M059J (cell line): ENCODE measurements at places on chromosomes 1 and 21.

DNA sequence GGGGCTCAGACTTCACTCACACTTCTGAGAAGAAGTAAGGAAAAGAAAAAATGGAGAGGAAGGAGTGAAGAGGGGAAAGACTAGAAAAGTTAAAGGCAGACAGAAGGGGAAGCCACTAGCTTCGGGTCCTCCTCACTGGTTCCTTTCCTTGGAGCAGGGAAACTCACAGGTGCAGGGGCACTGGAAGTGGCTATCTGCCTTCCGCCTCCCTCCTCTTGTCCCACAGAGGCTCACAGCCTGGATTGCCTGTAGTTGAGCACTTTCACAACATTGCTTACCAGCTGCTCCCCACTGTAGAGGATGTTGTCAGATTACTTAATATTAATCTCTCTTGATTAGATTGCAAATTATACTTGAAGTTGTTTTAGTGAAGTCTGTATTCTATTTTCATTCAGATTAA is 21.6 kb upstream of the ABCA4 start:
- DNase-seq, result no peak

GRCh38 chr1:211829343-211830054 is 1.1 kb downstream of the LPGAT1 start:
- peak; percentile 39 for DNase-seq

DNA sequence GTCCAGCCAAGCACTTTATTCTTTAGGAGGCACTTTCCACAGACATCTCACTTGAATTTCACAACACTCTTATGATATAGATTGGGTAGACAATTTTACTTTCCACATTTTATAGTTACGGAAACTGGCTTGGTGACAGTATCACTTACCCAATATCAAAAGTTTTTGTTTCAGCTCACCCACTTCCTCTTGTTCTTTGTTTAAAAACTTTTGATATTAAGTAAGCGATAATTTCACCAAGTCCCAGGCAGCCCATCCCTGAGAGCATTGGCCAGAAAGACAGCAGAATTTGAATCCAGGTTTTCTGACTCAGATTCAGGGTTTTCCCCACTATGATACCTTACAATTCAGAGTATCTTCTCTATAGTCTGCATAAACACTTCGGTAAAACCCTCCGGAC is 60.0 kb downstream of the LRIG2 start:
- no peak for DNase-seq

- peak; percentile 61 for DNase-seq
Observed at GRCh38 chr1:245067257-245067656, 87.5 kb upstream of the KIF26B start.

DNA sequence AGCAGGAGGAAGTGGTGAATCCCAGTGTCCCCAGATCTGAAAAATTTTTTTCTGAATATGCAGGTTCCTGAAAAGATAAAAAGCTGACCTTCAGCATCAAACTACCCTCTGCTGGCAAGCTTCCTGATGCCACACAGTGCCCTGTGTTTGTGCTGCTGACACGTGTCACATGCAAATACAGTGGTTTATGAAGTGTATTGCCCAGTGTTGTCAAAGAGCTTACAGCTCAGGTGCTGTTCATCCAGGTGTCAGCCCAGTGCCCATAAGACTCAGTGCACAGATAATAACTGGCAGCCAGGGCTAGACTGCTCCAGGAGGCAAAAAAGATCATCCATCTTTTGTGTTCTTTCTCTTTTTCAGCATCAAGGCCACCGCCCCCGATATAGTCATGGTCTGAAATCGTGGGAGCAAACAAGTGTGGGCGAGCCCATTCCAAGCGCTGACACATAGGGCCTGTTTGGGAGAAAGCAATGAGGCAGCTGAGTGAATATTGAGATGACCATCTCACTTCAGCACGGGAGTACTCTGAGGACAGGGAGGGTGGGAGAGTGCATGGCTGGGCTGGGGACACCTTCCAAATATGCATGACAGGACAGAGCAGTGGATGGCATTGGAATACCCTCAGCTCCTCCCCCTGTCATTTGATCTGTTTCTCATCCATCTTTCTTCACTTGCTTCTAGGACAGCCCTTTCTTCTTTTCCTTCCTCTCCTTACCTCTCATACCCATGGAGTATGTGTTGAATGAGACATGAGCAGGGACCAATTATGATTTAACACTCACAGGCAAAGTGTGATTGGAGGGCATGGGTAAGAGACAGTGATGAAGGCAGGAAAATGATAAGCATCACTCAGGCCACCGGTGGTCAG is 6.4 kb upstream of the KCNK1 start:
- no peak for DNase-seq

DNA sequence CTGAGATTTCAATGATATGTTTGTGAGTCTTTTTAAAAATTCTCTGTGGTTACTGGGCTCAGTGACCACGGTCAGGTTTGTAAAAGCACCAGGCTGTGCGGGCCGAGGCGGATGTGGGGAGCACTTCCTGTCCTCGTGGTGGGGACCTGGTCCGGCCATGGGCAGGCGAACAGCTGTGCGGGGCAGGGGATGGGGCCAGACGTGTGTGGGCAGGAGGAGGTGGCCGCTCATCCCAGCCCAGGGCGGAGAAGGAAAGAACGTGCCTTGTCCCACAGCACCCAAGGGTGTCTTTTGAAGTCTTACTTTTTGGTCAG is 5.2 kb upstream of the OXCT2 start:
- DNase-seq, result peak; percentile 15

- no peak for DNase-seq
Observed at GRCh38 chr1:93652323-93652949, 29.2 kb downstream of the BCAR3 start.

DNA sequence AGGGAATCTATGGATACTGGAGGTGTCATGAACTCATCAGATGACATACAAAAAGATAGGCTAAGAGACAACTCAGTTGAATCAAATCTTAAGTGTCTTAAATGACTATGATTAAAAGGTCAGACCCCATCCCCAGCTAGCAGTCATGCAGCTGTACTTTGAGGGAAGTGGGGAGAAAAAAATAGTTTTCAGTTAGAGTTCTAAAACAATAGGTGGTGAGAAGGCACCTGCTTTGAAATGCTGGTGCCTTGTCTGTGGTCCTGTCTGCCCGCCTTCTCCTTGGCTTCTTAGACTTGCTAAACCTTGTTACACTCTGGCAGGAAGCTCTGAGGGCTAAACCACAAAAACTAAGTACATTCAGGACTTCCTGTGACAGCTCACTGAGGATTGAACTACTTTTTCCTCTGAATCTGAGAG is 15.3 kb downstream of the CD2 start:
- DNase-seq, result peak; percentile 82
